ENCODE measurements at places on chromosomes 1 and 21.

GRCh38 chr1:99557546-99558202 lies 88.2 kb upstream of the PALMD start:
- no peak for DNase-seq

GRCh38 chr1:27350663-27351540 lies 9.1 kb downstream of the SYTL1 start:
- DNase-seq: no peak

DNA sequence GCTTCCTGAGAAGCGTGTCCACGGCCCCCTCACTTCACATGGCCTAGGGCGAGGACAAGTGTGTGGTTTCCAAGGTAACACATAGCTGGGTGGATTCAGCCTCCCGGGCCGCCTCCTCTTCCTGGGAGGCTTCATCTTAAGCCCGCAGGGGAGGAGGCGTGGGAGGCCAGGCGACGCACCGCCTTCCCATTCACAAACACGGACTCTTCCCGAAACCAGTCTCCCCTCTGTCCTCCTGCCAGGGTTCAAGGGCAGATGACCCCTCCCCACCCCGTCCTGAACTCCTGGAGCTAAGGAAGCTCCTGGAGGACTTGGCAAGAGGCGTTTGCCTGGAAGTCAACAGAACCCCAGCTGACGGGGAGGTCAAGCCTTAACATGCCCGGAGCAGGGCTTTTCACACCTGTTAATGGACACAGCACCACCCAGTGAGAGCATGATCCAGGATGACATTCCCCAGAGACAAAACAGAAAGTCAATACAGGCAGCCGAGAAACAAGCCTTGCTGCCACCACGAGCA lies 56.7 kb downstream of the KCNN3 start:
- DNase-seq: no peak

DNA sequence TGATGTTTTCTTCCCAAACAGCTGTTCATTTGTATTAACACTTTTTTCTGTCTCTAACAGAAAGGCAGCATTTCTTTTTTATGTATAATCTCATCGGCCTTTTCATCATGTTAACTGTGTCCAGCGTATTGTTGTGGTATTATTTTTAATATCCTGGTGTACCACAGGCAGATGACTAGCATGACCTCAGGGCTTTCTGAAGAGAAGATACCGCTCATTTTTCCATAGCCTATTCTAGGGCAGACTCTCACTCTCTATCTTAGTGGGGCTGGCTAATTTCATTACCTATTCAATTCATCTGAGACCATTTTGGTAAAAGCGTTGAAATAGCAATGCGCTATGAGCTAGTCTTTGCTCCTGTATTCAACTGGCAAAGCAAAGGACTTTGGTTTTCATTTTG lies 209.9 kb downstream of the SDCCAG8 start:
- no peak for DNase-seq

- DNase-seq: no peak
These were observed 2.0 kb downstream of the USP33 start for GRCh38 chr1:77757603-77758002.

GRCh38 chr21:42039470-42039901 lies 29.3 kb upstream of the ZBTB21 start:
- no peak for DNase-seq

DNA sequence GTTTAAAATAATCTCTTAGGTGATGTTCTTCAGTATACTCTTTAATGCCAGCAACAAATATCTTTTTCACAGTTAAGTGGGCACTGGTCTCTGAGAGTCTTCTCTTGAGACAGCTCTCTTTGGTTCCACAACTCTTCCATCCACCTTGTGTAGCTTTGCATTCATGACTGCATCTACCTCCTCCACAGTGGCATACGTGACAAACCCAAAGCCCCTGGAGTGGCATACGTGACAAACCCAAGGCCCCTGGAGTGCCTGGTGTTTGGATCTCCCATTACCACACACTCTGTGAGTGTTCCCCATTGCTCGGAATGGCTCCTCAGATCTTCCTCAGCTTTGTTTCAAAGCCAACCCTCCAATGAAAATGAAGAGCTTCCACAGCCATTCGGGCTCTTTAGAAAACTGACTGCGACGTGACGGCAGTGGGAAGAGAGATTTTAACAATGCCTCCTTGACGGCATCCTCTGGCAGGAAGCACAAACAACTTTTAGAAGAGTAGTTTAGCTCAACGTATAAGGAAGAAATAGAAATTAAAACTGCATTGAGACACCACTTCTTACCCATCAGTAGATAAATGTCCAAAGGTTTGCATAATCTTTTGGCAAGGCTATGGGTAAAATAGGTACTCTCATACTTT lies 45.8 kb downstream of the SLC30A7 start:
- DNase-seq: no peak

GRCh38 chr21:37207441-37208009 lies 59.6 kb downstream of the VPS26C start:
- DNase-seq: no peak

GRCh38 chr1:246730839-246731238 lies 6.6 kb downstream of the SCCPDH start:
- DNase-seq: no peak

GRCh38 chr1:221013691-221014660 lies 134.7 kb downstream of the HLX start:
- DNase-seq: no peak

GRCh38 chr1:9302745-9303524 lies 10.2 kb downstream of the SPSB1 start:
- no peak for DNase-seq

DNA sequence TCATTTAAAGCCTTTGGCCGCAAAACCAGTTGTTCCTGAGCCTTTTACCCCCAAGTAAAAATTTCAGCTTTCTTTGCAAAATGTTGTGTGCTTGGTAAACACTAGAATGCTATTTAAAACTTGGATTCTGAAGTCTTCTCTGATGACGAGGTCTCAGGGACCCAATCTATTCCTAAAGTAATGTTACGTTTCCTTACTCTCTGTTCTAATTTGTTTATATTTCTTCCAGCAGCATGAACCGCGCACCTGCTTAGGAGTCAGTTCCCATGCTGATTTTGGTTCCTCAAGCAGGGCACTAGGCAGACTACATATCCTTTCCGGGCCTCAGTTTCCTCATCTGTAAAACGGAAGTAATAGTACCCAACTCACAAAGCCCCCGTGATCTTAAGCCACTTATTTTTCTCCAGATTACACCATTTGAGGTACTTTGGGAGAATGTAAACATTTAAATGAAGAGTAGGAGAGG lies 969 bp upstream of the ALDH4A1 start:
- DNase-seq: no peak

- no peak for DNase-seq
These were observed 245.3 kb downstream of the SETD4 start for GRCh38 chr21:35814858-35815619.

DNA sequence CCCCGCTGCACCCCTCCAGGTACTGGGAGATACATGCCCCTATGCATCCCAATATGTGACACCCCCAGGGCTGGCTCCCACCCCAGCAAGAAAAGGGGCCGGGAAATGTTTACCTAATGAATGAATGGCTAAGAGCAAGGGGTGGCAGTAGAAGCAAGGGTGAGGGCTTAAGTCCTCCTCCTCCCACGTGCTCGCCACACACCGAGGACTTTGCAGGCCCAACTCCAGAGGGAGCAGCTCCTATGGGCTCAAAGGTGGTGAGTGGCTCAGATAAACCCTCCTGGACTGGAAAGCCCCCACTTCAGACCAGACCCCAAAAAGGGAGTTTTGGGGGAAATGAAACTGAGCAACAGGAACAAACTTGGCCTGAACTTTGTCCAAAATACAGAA lies 11.4 kb downstream of the SLC45A3 start:
- DNase-seq: no peak

DNA sequence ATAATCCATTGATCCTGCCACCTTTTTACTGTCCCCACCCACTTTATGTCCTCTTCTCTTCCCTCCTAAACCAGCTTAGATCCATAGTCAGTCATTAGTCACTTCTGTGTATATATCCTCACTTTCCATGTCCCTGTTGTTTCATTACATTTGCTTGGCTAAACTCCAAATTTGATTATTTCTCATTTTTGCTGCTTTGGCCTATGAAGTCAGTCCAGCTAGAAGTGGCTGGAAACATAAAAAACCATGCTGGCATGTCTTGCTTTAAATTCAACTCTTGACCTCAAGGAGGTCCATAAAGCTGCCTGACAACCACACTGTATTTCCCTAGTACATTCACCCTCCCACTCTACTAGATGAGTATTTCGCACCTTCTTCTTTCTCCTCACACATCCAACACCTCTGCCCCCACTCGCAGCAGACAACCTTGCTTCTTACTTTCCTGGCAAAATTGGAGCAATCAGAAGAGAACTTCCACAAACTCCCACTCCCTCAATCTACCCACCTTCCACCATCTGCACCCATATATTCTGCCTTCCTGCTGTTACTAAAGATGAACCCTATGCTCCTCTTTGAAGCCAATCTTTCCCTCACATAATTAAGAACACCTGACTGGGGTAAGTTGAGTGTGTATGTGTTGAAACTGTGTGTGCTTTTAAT lies 72.1 kb downstream of the ZNF648 start:
- no peak for DNase-seq

- no peak for DNase-seq
These were observed 57.4 kb downstream of the ARHGEF10L start for GRCh38 chr1:17596651-17597509.

DNA sequence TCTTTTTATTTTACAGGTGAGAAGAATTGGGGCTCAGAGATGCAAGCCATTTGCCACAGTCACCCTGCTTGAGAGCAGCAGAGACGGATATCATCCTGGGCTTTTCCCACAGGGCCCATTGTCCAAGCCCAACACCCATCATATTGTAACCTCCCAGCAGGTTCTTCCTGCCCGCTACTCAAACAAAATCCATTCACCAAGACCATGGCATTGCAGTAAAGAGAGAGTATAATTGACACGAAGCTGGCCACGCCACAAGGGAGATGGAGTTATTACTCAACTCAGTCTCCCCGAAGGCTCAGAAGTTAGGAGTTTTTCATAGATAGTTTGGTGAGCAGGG lies 60.9 kb upstream of the KLHDC7A start:
- no peak for DNase-seq

DNA sequence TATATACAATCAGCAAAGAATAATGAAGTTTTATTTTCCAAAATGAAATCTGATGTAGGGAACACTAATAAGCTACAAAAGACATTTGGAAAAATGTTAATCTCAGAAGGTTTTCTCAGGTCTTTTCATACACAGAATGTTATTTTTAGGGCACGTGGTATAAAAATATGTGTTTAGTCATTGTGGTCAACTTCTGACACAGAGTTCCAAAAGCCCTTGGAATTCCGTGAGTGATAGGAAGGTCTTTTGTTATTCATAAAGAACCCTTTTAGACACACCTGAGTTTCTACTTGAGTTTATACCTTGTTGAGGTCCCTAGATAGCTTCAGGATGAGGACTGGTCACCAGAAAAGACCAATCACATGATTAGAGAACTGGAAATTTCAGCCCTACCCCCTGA lies 277.6 kb upstream of the NCAM2 start:
- no peak for DNase-seq

- peak; percentile 57 for DNase-seq
These were observed 1.3 kb downstream of the PCNT start for GRCh38 chr21:46325073-46325912.

- DNase-seq: no peak
These were observed 176.8 kb downstream of the SLC45A1 start for GRCh38 chr1:8494681-8495080.

DNA sequence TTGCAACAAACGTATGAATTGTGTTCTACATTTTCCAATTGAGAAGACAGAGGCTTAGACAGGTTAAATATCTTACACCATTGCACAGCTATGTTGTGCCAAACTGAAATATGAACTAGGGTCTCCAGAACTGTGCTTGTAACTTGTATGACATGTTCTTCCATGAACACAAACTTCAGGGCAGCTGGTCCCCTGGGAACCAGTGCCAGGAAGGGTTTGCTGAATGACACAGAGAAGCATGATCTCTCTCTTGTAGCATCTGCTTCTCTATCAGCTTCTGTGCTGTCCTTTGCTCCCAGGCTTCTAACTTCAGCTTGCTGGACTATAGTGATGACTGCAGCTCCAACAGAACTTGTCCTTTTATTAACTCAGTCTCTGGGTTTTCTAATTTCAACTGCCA lies 385.5 kb downstream of the SIPA1L2 start:
- no peak for DNase-seq

DNA sequence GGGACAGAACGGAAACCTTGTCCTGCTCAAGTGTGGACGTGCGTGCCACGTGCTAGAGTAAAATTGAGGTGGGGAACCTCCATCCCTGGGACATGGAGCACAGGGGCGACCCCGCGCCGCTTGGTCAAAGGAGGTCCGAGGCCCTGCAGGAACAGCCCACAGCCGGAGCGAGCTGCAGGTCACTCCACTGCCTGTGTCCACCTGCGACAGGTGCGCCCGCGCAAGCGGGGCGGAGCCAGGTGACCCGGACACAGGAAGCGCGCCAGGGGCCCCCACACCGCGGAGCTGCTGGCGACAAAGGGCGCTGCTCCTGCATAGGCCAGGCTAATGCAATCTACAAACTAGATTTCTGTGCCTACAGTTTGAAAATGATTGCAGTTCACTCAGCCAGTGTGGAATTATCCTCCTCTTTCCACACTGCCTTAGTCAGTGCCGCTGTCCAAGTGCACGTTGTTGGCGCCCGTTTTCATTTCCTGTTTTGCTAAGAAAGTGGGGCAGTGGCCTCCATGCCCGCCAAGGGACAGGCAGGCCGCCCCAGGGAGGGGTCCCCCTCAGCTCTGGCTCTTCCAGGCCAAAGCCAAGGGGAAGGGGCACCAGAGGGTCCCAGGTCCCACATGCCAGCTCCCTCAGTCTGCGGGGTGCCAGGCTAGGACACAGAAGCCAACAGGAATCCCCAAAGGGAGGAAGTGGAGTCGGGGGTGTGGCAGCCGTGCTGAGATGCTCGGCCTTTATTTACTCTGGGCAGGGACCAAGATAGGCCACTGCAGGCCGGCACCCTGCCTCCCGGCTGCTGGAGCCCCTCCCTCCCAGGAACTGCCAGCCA lies 4.3 kb upstream of the NADK start:
- peak; percentile 42 for DNase-seq

- DNase-seq: no peak
These were observed 159.2 kb downstream of the AGBL4 start for GRCh38 chr1:49864581-49864980.

DNA sequence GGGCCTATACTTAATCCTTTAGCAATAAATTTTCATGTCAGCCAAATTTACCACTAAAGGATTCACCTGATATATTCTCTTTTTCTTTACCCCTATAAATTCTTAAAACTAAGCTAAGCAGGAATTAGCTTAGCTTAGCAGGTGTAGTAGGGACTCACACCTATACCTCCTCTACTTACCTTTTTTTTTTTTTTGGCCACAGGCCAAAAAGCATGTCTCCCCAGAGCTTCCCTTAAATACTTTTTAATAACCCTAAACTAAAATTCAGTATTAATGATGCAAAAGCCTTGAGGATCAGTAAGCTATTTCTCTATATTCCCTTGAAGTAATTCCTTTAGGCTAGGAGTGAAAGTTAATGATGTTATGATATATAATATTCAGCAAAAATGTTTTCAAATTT lies 23.2 kb downstream of the PEA15 start:
- no peak for DNase-seq

- DNase-seq: no peak
These were observed 19.8 kb upstream of the ABCD3 start for GRCh38 chr1:94398356-94398755.

- DNase-seq: no peak
These were observed 110.2 kb upstream of the C1orf174 start for GRCh38 chr1:4010284-4010683.

- no peak for DNase-seq
These were observed 173.2 kb downstream of the SIPA1L2 start for GRCh38 chr1:232456714-232457113.
